CD4-positive, alpha-beta T cell treated with Interleukin-17A for 4 hours (primary cell): ENCODE measurements at places on chromosomes 16 and 17.
A peak's percentile ranks its signal among the peaks of the same experiment; 100 is the strongest.

DNA sequence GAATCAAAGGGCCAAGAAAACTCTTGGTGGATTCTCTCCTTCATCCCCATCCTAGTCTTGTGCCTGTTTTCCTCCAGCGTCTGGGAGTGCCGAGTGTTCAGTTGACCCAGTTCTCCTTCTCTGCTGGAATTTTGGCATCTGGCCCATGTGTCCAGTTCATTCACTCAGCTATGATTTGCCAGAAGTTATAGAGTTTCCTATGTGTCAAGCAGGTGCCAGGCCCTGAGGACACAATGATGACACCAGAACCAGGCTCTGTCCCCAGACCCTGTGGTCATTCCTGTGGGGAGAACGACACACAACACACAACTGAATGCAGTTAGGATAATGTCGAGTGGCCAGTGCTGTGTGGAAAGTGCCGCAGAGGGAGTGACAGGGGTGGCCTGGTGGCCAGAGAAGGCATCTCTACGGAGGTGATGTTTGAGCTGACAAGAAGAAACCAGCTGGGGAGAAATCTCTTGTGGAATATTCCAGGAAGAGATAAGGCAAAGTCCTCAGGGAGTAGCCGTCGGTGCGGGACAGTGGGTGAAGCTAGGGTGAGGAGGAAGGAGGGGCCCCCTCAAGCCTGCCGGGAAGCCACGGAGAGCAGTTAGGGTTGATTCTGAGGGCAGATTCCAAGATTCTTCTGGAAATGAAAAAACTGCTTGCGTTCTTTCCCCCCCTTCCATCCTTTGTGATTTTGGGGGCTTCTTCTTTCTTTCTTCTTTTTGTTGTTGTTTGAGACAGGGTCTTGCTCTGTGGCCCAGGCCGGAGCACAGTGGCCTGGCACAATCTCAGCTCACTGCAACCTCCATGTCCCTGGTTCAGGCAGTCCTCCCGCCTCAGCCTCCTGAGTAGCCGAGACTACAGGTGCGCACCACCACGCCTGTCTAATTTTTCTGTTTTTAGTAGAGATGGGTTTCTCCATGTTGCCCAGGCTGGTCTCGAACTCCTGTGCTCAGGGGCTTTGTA, 35.8 kb upstream of the IL34 start:
- no peak for DNase-seq

- no peak for DNase-seq
Measured at GRCh38 chr17:61002316-61002736, 324.7 kb downstream of the BCAS3 start.

DNA sequence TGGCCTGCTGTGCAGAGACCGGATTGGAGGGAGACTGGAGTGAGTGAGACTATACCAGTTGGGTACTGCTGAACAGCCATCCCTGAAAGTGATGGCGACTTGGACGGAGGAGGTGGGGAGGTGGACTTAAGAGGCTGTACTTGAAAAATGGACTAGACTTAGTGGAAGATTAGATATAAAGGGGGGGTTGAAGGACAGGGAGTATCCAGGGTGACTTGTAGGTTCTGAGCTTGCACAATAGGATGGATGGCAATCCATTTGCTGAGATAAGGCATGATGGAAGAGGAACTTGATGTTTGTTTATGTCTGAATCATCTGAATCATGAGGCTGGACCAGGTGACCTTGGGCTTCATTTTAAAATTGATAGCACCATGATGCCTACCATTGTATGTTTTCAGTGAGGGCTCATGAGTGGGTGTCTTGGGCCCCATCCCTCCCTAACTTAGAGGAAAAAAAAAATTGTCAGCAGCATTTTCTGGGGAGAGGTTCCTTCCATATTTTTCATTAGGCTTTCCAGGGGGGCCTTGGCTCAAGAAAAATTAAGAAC, 41.2 kb downstream of the PRKCA start:
- DNase-seq: no peak

DNA sequence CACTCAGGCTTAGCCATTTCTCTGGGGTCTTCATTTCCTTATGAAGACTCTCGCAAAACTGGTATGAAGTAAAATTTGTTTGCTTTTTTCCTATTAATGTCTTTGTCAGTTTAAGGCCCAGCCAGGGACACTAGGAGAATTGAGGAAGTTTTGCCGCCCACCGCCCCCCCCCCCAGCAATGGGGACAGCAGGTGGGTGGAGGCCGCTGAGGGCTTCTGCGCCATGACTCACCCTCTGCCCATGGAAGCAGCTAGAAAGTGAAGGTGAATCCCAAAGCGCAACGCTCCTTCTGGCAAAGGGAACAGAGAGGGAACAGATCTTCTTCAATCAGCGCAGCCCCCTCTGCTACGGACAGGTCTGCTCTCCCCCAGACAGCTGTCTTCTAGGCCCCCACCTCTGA, 49.7 kb downstream of the MARF1 start:
- DNase-seq: no peak

DNA sequence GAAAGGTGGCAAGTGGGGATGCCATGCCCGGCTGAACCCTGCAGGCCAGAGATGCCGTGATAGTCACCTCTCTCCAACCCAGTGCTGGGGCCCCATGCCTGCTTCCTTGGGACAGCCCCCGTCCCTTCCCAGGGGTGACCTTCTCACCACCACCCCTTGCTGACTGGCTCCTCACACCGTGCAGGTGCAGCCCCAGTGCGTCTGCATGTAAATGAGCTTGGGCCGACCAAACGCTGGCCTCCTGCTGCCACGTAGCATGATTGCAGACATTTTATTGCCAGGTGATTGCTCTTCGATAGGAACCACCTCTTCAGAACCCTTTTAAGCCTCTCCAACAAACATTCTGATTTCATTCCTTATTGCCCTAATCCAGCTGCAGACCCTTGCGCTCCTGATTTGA, 32.5 kb downstream of the ASIC2 start:
- no peak for DNase-seq

GRCh38 chr17:74779501-74779900, 3.4 kb upstream of the NAT9 start:
- no peak for DNase-seq

DNA sequence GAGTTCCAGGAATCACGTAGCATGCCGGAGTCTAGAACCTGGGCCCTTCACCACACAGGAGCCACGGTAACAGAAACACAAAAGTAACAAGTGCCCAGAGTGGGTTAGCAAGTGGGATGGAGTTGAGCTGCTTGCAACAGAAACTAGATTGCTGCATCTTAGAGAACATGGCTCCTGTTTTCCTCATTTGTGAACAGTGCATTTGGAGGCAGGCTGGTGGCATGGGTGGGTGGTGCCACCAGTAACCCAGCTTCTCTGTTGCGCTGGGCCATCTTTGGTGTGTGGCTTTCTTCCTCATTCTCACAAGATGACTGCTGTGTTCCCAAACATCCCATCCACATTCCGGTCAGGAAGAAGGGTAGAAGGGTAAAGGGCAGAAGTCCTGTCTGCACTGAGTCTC, 95.5 kb downstream of the KATNIP start:
- no peak for DNase-seq

DNA sequence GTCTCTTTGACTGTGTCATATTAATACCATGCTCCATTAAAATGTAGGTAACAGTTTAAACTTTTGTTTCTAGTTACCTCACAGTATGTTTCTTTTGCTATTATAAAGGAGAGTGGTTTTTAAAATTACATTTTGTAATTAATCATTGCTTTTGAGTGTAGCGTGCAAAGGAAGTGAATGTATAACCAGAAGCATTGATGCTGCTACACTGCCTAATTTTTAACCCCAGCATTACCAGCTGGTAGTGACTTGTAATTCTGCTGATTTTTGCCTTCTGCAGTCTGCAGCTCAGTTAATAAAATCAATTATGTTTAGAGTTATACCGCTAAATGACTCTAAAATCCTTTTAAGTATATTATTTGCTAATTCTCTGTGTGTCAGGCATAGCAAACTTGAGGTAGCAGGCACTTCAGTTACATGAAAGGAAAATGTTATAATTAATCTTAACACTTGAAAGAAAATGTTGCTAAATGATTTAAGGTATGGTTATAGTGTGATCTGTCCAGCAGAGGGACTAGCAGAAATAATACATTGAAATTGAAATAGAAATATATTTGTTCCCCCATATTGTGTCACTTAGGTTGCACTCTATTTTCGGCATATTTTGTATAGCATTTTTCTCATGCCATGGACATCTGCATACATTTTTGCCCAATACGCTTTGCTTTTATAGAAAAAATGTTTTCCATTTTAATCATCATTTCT, 388.5 kb downstream of the CNTNAP4 start:
- DNase-seq: no peak

DNA sequence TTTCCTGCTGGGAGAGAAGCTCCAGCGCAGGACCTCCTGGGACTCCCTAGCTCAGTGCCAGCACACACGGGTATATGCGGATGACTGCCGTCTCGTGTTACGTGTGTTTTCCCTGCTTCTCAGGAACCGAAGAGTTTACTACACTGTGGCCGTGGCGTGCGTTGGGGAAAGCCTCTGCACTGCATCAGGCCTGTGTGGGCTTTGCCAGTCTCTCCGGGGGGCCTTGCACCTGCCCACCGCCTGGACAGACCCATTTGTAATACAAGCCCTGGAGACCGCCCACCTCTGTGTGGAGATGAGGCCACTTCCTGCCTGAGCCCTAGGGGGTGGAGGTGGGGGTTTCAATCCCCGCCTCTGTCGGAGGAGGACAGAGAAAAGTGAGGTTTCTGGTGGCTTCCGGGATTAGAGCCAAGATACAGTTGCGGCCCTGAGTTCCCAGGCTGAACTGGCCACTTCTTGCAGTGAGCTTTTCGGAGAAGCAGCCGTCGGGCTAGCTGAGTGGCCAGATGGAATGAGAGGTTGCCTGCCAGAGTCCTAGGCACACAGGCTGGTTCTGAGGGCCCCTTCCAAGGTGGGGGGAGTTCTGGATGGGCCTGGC, 43.4 kb upstream of the GSE1 start:
- peak; percentile 35 for DNase-seq

DNA sequence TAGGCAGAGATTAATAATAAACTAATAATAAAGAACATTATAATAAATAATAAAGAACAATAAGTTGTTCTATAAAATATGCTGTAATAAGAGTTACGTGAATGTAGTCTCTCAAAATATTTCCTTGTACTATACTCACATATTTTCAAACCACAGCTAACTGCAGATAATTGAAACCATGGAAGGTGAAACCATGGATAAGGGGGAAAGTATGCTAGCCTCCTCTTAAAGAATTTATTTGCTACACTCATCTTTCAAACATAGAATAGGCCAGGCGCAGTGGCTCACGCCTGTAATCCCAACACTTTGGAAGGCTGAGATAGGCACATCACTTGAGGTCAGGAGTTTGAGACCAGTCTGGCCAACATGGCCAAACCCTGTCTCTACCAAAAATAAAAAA, 18.5 kb downstream of the CYTH1 start:
- DNase-seq: no peak

DNA sequence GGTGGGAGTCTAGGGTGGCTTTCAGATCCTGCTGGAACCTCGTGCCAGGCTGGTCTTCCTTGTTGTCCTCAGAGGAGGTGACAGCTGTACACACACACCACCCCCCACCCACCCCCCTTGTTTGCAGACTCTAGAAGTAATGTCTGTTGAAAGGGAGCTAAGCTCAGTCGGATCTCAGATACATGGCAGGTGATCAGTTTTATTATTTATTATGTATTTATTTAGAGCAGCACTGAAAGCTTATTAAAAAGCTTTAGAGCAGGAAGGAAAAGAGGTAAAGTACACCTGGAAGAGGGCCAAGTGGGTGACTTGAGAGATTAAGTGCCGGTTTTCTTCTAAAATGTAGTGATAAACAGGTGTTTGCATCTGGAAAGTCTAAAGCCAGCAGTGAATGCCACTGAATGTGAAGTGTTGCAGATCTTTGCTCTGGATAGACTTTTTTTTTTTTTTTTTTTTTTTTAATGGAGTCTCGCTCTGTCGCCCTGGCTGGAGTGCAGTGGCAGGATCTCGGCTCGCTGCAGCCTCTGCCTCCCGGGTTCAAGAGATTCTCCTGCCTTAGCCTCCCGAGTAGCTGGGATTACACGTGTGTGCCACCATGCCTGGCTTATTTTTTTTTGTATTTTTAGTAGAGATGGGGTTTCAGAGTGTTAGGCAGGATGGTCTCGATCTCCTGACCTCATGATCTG, 40.2 kb downstream of the FOXK2 start:
- DNase-seq: no peak

DNA sequence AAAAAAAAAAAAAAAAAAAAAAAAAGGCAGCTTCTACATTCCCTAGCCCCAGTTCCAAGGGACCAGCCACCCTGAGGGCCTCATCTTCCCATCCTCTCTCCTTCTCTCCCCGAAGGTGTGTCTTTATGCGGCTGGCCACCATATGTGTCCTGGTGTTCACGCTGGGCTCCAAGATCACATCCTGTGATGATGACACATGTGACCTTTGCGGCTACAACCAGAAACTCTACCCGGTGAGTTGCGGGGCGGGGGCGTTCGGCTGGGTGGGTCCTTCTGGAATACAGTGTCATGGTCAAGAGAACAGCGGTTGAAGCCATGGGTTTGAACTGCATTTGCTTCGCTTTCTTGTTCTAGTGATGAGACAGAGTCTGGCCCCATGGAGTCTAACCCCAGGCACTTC, 22.6 kb upstream of the COQ7 start:
- DNase-seq: no peak

- DNase-seq: no peak
Measured at GRCh38 chr17:1056761-1057160, 59.8 kb downstream of the TIMM22 start.

GRCh38 chr16:73365016-73365551, 317.2 kb upstream of the ZFHX3 start:
- DNase-seq: no peak

- DNase-seq: no peak
Measured at GRCh38 chr16:88775825-88776224, 9.2 kb downstream of the PIEZO1 start.

GRCh38 chr16:89190150-89190958, 10.0 kb downstream of the SLC22A31 start:
- no peak for DNase-seq

GRCh38 chr16:11735787-11736186, 6.9 kb downstream of the TXNDC11 start:
- DNase-seq: no peak

- no peak for DNase-seq
Measured at GRCh38 chr17:20315311-20315710, 152.0 kb downstream of the LGALS9B start.

GRCh38 chr17:70225276-70225675, 55.9 kb downstream of the KCNJ2 start:
- no peak for DNase-seq

DNA sequence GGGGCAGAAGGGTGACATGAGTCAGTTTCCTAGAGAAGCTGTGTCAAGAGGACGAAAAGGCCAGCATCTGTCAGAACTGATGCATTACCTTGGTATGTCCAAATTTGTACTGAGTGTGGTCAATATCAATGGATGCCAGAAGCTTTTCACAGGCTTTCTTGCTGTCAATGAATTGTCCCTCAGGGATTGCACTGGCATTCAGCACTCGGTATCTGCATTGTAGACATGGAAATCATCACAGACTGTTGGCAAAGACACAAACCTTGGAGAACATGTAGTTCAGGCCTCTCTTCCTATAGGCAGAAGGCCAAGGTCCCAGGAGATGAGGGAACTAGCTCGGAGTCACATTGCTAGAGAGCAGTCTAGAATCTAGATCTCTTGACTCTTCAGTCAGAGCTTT, 16.6 kb downstream of the MYH3 start:
- no peak for DNase-seq

GRCh38 chr16:50323335-50324011, 45.3 kb downstream of the BRD7 start:
- no peak for DNase-seq

GRCh38 chr16:30892670-30893416, 1.0 kb downstream of the BCL7C start:
- DNase-seq: no peak
